ENCODE measurements at places on chromosomes 5 and 9.

DNA sequence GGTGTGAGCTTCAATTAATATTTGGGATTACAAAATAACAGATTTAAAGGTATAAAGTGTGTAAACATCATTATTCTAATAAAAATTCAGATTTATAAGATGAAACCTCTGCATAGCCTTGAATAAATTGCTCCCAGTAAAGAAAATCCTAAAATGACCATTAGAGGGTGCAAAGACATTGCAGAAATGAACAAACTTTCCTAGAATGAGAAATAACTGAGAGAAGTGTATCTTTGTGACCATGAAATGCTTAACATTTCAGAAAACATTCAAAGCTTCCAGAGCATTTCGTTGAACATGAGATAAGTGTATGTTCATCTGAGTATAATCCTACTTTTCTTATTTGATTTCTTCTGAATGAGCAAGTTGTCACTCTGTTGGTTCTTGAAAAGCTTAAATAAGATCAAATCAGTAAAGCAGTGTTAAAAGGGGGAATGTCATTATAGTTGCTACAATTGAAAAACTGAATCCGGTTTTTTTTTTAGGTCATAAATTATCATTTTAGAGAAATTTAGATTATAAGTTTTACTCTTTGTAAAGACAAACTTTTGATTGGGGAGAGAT lies 24.7 kb upstream of the NUDT12 start:
- DNase-seq: peak; percentile 78

GRCh38 chr5:168696611-168697010 lies 117.4 kb upstream of the PANK3 start:
- DNase-seq: no peak

- no peak for DNase-seq
Observed at GRCh38 chr5:158055111-158055501, 196.2 kb upstream of the CLINT1 start.

GRCh38 chr9:91784673-91785446 lies 165.2 kb downstream of the ROR2 start:
- DNase-seq: no peak
